ENCODE measurements at places on chromosomes 11 and 22.

DNA sequence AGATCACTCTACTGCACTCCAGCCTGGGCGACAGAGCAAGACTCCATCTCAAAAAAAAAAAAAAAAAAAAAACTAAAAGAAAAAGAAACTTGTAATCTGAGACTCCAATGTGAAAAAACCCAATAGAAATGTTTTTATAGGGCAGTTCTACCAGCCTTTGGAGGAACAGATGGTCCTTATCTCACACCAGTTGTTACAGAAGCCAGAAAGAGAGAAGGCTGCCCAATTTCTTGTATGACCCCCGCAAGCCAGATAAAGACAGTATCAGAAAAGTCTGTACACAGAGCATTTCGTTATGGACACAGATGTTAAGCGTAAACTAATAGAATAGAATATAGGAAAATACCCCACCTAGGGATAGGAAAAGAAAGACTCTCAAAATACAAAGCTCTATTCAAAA, 11.3 kb upstream of the TSGA10IP start:
- no peak for DNase-seq

- peak; percentile 29 for DNase-seq
These were observed 4.0 kb downstream of the RPL3 start for GRCh38 chr22:39315389-39315788.

DNA sequence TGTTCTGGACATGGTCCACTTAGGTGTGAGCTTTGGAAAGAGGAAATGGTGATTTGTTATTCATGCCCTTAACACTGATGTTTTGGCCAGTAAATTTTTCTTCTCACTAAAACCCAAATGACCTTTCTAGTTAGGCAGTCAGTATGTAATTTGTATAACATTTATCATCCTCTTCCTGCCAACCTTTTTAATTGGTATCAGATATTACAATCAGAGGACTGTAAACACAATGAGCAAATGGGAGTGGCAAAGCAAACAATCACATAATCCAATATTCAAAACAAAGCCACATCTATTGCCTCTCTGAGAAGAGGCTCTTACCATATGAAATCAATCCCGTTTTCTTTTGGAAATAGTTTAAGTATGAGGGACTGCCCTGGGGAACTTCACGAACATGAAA, 49.1 kb downstream of the BBOX1 start:
- DNase-seq, result no peak

DNA sequence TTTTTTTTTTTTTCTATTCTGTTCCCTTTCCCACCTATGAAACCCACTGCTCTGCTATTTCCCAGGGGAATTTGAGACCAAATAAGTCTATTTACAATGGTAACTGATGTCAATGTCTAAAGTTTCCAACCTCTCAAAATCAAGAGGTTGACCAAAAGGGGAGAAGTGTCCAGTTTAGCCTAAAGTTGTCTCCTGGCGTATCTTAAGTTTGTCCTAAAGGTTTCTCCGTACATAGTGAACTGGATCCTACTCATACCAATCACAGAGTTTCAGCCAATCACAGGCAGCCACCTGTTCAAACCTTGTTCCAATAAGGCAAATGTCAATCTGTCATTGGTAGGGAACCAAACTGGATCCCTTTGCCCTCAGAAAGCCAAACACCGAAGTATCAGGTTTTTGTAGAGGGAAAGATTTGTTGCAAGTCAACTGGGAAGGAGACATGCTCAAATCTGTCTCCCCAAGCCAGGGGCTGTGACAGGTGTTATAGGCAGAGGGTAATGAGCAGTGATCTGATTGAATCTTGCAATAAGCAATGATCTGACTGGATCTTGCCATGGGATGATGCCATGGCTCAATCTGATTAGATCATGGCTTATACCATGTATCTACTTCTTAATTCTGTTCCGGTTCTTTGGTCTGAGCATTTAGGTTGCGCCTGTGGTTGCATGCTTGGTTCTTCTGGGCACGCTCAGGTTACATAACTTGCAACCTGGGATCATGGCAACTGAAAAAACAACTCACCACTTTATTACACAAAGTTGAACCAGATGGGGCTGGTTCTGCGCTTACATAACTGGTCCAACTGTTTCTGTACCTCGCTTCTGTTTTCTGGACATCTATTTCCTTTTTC, 1.1 kb upstream of the VPS37C start:
- peak; percentile 88 for DNase-seq

DNA sequence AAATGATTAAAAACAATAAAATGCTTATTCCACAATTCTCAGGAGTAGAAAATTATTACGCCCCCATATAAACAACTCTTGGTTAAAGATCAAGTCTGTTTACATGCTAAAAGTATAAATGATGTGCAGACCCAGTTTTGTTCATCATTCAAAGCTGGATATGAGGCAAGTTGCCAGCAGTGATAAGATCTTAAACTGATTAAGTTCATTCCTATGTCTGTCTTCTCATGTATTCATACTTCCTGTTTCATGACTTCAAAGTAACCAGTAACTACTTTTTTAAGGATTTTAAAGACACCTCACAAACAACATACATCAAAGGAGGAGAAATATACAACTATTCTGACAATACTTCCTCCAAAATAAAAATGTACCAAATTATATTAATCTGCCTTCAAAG, 55.0 kb upstream of the ARHGAP32 start:
- DNase-seq, result no peak

GRCh38 chr22:29204455-29205183, 1.1 kb upstream of the EMID1 start:
- no peak for DNase-seq

DNA sequence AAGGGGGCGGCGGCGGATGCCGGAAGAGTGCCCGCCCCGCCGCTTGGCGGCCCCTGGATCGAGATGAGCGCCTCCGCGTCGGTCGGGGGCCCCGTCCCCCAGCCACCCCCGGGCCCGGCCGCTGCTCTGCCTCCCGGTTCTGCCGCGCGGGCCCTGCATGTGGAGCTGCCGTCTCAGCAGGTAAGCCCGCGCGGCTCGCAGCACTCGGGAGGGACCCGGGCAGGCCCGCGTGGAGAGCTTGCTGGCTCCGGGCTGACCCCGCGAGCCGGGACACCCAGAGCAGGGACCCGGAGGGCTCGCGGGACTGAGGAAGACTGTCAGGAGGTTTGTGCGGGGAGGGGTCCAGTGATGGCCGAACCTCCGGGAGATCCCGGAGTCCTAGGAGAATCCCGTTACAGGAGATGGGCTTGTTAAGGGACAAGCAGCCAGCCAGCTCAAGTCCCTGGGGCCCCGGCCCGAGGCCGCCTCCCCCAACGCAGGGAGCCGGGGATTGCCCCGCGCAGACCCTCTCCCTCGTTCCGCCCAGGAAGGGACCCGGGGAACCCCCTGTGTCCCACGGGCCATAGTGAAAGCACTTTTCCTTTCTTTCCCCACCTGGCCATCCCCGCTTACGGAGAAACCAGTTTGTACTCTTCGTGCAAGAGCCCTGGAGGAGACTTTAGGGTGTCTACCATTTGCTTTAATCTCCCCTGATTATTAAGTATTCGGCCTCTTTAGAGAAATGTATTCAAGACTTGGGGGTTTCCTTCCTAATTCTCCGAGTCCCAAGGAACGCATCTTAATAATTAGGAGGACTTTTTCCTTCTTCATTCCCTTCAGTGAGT, 547 bp downstream of the UVRAG start:
- DNase-seq, result peak; percentile 49

DNA sequence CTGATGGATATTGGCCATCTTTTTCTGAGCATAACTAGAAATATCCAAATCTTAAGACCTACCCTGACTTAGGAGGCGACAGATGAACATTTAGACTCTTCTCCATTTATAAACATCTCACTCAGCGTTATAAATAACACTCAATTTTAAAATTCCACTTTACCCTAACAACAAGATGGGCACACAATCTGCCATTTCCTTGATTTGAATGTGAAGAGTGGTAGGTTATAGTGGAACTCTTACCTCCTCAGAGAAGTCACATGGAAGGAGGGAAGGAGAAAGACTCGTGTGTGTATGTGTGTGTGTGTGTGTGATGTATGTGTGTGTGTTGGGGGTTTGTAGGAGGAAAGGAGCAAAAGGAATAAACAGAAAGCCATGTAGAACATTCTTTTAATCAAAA, 15.0 kb downstream of the SIAE start:
- DNase-seq, result no peak

DNA sequence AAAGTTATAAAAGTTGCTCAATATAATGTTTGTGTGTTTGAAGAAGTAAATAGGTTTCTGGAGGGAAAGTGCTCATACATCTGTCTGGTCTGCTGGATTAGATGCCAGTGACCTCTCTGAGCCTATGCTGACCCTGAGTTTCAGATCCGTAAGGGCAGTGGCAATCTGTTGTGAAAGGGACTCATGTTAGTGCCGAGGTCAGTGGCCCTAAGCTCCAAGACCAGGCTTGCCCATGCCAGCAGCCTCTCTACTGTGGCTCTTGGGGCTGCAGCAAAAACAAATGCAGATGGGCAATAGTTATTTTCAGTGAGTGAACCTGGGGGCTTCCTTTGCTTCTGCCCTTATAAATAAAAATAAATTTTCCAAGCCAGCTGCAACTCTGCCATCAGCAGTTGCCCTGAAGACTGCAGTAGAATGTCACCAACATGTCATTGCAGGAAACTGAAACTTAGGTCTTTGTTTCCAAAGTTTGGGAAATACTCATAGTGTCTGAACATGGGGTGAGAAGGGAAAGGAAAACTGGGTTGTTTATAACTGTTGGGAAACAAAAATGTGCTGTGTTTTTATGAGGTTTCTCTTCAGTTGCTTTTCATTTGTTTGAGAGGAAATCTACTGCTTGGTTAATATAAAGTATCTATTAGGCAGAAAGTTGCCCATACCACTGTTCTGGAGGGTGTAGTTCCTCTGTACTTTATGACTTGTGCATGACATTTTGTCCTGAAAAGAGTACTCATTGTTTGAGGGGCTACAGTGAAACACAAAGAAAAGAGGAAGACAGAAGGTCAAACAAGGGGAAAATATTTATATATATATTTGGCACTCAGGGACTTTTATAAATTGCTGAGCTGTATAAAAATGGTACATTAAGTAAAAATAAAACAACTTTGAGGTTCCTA, 9.5 kb upstream of the MS4A4E start:
- no peak for DNase-seq

GRCh38 chr11:66639066-66639813, 737 bp downstream of the RBM4 start:
- peak; percentile 57 for DNase-seq

DNA sequence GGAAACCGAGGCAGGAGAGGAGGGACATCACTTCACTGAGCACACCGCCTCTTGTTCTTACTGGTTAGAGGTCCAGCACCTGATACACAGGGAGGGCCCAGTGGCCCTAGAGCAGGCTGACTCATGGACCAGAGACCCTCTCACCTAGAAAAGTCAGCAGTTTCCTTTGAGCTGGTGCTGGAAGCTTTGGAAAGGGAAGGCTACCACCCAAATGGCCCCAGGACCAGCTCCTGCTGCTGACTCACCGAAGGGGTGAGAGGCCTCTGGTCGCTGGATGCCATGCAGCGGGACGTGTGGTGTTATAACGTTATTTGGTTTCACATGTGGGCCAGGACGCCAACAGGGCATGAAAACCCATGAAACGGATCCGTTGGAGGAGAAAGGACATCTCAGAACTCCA, 3.8 kb downstream of the NADSYN1 start:
- no peak for DNase-seq

DNA sequence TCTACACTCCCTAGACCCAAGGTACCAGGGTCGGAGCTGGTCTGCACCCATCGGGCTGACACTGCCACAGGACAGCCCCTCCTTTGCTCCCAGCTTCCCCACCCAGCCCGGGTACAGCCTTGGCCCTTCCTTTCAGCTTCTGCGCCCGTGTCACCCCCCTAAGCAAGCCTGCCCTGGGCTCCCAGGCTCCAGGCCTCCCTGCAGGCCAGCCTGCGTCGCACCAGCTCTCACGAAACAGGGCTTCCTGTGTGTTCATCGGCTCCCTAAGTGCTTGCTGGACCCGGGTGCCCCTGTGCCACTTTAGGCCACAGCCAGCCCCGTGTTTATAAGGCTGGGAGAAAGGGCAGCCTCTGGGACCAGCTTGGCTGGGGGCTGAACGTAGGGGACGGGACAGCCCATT, 21.1 kb downstream of the FLRT1 start:
- no peak for DNase-seq

GRCh38 chr22:50724616-50725015, 13.4 kb upstream of the ACR start:
- DNase-seq, result no peak

- DNase-seq, result no peak
These were observed 15.9 kb upstream of the CDC42EP2 start for GRCh38 chr11:65298655-65299179.

DNA sequence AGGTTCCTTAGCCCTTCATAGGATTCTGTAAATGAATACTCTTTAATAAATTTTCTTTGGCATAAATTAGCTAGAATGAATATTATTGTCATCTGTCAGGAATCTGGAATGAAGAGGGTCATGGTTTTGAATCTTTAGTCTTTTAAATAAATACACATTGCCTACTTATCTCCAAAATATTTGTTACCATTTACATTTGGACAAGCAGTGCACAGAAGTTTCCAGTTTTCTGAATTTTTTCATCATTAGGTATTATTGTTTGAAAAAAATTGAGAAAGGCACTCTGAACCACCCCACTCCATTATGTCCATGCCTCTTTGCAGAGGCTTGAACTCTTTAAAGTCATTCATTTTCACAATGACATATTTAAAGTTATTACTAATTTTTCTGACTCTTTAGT, 549.0 kb upstream of the LUZP2 start:
- DNase-seq, result no peak

DNA sequence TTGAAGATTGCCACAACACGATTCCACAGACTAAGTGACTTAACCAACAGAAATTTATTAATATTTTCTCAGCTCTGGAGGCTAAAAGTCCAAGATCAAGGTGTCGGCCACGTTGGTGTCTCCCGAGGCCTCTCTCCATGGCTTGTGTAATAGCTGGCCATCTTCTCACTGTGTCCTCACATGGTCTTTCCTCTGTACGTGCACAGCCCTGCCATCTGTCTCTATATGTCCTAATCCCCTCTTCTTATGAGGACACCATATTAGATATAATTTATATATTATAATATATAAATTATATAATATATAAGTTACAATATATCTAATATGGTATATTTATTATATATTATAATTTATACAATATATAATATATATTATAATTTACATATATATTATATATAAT, 25.1 kb upstream of the SCGB1A1 start:
- DNase-seq, result no peak

DNA sequence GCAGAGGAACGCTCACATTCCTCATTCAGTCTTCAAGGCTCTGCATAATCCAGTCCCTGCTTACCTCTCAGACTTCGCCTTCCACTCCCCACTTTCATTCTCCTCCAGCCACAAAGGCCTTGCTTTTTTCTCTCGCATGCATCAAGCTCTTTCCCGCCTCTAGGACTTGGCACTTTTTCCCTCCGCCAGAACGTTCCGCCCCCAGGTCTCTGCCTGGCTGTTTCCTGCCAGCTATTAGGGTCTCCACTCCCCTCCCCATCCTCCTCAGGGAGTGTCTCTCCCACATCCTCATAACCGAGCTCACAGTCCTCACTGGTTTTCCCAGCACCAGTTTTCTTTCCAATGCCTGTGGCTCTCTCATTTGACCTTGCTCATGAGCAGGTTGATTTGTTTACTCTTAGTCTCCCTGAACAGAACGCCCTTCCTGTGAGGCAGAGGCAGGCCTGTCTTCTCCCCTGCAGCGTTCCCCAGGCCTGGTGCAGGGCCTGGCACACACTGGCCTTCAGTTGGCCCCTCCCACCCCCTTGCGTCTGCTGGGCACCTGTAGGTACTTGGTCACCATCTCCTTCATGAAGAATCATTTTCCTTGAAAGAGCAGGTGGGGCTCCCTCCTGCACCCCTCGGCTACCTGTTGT, 75.2 kb downstream of the RTL6 start:
- DNase-seq, result no peak

Data from RKO (cell line).